Activated T-helper 17 cell treated with anti-CD3 and anti-CD28 coated beads, Interleukin-2, amount 50 U/mL, for 72 hours (primary cell): ENCODE measurements at places on chromosomes 4 and X. TPM values are rescaled to one million over a fixed set of nuclear protein-coding genes. Genes with fewer than 3 reads are reported as not detected.

Gene GAGE12F
- total RNA-seq: not detected

Gene FABP2
- not detected for total RNA-seq

Gene GLOD5
- not detected for total RNA-seq

DNA sequence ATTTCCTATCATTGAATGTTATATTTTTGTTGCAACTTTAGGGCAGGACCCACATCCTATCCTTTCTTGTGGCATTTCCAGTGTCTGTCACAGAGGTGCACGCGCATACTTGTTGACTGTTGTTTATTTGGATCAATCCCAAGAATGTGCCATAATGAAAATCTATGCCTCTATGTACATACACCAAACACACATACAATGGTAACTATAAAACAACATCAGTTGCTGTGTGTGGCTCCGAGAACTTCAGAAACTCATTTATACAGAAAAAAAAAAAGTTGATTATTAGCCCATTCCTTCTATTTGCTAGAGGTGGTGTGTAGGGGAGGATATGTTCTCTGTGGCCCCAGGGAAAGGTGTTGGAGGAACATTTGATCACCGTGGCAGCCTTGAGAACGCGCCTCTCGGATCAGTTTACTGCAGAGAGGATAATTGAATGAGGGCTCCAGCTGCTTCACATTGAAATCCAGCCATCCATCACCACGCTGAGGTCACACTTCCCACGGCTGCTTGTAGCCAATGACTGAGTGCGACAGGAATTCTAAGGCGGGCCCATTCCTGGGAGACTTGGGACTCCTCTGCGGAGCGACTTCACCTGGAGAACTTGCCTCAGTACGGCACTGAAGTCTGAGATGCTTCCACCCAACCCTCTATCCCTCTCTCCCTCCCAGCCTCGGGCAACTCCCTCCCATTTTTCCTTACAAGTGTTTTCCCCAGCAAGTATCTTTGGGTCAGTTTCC lies 19.5 kb downstream of the SMPX start:
- H3K27ac ChIP-seq: no peak overlapping the region
- no peaks in the 10 kb centered on the region for H3K36me3 ChIP-seq
- H3K4me1 ChIP-seq: no peaks in the 10 kb centered on the region
- ATAC-seq: no peak
- no peaks in the 10 kb centered on the region for H3K27me3 ChIP-seq

- H3K4me3 ChIP-seq: no peak overlapping the region
- no peak for ATAC-seq
- H3K36me3 ChIP-seq: no peaks in the 10 kb centered on the region
- H3K4me1 ChIP-seq: no peaks in the 10 kb centered on the region
- no peak overlapping the region for H3K27ac ChIP-seq
- no peaks in the 10 kb centered on the region for H3K27me3 ChIP-seq
Measured at GRCh38 chrX:152177052-152177451, 38.7 kb upstream of the MAGEA10 start.
